Smooth muscle cell of the umbilical artery (primary cell): ENCODE measurements at places on chromosomes 3 and 15. TPM values are rescaled to one million over a fixed set of nuclear protein-coding genes. Genes with fewer than 3 reads are reported as not detected.

The CACNA2D3 gene
- 0.05 TPM in 1 of 2 replicates, not detected in the other for total RNA-seq

The DAPK2 gene
- 0.51 TPM in 1 of 2 replicates, not detected in the other for total RNA-seq

The RAB8B gene
- total RNA-seq = 40.4 and 57.7 TPM in 2 replicates

The MYO5C gene
- total RNA-seq = under 0.01 and 0.23 TPM in 2 replicates

The SORD gene
- 10.7 and 28.3 TPM in 2 replicates for total RNA-seq

The SCAANT1 gene
- total RNA-seq = not detected in 2 replicates

The SERPINI1 gene
- total RNA-seq = 5.6 and 7.1 TPM in 2 replicates

The DUOXA2 gene
- total RNA-seq = not detected in 2 replicates

The SNTN gene
- total RNA-seq = not detected in 2 replicates
